ENCODE measurements at places on chromosomes 2 and 18.
A peak's percentile ranks its signal among the peaks of the same experiment; 100 is the strongest.

DNA sequence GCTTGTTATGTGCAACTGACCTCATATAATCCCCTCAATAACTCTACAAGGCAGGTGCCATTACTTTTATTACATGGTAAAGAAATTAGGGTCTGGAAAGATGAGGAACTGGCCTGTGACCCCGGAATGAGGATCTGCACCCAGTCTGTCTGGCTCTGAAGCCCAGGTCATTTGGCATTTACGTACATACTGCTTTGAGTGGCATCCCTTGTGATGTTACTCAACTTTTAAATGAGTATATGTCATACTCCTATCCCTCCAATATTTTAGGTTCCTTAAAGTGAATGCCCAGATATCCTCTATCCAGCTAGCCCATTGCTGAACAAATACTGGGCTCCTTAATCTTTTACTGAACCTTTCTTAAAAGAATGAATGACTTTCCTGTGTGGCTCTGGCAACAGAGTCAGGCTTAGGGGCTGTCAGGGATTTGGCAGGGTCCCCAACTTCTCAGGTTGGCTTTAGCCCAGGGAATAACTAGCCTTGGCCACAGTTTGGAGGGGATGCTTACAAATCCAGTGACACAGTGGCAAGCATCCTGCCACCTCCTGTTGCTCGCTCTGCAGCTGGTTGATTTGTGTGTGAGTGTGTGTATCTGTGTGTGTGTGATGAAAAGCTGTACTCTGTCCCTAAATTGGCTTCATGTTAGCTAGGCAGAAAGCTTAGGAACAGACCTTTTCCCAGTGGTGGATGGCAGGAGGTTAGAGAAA is 3.4 kb upstream of the CXCR4 start:
- DNase-seq = no peak

DNA sequence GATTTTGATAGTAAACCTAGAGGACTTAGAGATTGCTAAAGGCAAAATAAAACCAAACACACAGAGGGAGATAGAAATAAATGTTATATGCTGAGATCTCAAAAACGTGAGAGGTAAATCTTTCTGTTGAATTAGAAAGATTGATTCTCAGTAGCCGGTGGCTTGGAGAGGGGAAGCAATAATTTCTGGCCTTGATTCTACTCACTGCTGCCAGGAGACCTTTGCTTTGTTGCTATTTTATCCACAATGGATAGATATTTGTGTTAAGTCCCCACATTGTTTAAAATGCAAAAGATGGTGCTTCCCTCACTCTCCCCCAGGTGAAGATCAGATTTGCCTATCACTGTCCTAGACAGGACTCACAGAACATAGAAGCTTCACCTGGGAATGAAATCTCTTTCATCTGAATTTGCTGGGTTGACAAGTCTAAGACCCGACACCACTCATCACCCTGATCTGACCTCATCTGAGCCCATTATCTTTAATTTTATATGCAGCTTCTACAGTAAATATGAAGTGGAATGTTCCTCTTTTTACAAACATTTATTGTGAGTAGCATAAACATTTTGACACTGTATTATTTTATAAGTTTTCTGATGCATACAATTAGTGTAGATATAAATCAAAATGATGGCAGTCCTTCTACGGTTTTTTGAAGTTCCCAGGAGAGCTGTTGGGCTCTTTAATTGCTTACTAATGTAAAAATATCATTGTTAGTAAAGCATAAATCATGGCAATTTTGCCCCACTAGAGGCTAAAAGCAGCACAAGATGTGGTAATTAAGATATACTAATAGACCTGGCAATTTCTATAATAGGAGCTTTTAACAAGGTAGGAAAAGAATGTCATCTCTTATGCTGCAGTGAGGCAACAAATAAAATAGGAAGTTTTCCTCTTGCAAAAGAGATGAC is 149.7 kb downstream of the DCC start:
- no peak for DNase-seq

- no peak for DNase-seq
Observed at GRCh38 chr18:35817604-35818352, 154.7 kb upstream of the RMP24 start.

DNA sequence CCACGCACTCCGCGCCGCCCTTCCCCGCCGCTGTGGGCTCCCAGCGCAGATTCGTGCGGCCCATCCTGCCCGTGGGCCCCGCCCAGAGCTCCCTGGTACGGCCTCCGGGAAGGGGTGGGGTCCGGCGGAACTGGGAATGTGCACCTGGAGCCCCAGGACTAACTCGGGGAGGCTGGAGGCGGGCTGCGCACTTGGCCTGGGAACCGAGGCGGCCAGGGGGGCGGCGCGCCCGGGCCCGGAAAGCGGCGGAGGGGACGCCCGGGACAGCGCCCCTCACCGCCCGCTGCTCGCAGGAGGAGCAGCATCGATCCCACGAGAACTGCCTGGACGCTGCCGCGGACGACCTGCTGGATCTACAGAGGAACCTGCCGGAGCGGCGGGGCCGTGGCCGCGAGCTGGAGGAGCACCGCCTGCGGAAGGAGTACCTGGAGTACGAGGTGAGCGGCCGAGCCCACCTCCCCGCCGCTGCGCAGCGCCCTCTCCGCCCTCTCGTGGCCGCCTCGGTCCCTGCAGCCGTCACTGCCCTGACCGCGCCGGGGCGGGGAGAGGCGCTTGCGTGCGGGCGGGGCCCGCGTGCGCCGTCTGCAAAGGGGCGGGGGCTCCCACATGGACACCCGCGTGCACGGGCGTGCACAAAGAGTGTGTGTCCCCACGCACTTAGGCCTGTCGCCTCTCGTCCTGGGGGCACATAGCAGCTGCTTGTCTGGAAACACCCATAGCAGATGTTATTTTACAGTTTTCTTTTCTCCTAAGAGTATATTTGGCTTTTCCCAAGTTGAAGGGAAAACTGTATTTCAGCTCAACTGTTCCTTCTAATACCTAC is 25.2 kb downstream of the PSD4 start:
- peak; percentile 42 for DNase-seq

GRCh38 chr2:28349546-28350165 is 43.0 kb upstream of the FOSL2 start:
- no peak for DNase-seq

DNA sequence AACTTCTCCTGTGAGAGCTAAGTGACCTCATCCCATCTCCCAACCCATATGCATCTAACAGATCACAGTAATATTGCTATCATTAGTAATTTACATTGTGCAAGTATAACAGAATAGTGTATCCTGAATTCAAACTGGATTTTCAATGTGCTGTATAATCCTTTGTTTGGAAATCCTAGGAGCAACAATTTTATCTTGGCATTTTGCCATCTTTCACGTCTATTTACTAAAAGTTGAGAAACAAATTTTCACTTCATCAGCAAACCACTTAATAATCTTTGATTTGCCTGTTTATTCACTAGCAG is 3.8 kb downstream of the HNRNPLL start:
- no peak for DNase-seq

DNA sequence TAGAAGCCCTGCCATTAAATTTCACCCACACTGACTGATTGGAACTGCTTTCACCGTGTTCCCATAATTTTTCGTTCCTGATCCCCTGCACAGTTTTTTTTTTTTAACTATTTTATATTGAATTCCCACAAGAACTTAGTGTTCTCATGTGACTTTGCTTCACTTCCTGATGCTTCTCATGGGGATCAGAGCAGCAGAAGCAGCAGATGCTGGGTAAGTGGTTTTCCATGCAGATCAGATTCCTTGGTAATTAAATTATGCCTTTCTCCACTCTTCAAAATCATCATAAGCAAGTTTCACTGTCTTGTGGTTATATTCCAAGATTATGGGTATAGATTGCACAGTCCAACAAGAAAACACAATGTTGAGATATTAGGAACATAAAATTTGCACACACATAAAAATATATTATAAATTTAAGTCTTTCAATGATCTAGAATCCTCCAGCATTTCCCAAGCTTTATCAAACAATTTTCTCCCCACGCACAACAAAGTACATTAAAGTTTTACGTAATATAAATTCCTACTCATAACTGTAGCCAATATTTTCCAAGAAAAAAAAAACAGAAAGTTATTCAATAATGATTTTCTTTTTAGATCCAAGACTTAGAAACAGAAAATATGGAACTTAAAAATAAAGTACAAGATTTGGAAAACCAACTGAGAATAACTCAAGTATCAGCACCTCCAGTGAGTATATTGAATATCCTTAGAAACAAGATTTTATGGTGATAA is 277.9 kb downstream of the GULP1 start:
- no peak for DNase-seq

GRCh38 chr2:143489145-143489544 is 359.9 kb downstream of the ARHGAP15 start:
- DNase-seq = no peak

GRCh38 chr18:45871431-45872084 is 46.1 kb downstream of the SIGLEC15 start:
- no peak for DNase-seq

- no peak for DNase-seq
Observed at GRCh38 chr2:41698678-41699422, 349.0 kb upstream of the PKDCC start.

GRCh38 chr2:71619230-71619741 is 165.9 kb downstream of the DYSF start:
- no peak for DNase-seq

DNA sequence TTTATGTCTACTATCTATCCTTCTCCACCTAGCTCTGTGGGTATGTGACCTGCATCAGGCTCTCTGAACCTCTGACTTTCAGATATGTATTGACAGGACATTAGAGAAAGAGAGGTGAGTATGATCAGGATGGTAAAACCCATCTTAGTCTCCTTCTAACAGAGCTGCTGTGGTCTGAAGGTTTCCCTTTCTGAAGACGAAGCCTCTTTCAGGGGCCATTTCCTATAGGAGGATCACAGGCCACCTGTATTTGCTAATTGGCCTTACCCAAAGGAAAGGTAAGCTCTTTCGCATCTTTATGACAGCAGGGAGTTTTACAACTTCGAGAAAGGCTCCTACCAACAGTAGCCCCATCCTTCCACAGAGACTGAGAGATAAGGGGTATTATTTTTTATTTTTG is 442.9 kb downstream of the KCNJ3 start:
- DNase-seq = no peak

DNA sequence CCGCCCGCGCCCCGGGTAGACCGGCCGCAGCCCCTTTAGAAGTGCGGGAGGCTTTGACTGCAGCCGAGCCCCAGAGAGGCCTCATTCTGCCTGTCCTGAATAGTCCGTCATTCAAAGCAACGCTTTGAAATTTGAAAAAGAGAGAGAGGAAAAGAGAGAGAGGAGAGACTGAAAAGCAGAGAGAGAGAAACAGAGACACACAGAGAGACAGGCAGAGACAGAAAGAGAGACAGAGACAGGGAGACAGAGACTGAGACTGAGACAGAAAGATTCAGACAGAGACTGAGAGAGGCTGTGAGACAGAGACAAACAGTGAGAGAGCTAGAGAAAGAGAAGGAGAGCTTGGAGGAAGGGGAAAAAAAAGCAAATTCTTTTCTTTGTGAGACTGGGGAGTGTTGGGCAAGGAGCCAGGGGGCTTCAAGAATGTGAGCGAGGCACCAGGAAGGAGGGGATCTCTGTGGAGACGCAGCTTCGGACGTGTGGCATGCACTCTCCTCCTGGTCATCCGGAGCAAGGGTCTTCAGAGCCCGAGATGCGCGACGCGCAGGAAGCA is 73.1 kb downstream of the MYCN start:
- no peak for DNase-seq

- DNase-seq = no peak
Observed at GRCh38 chr18:71238974-71239624, 950.3 kb downstream of the SOCS6 start.

GRCh38 chr2:223319601-223320000 is 267.6 kb downstream of the KCNE4 start:
- DNase-seq = no peak

Measured in CD4-positive, alpha-beta memory T cell (primary cell).